ENCODE measurements at places on chromosomes 2 and 18. TPM values are rescaled to one million over a fixed set of nuclear protein-coding genes. Genes with fewer than 3 reads are reported as not detected.

KCNG2 gene
- 0.19 TPM for total RNA-seq

TSPYL6 gene
- not detected for total RNA-seq

ABCG8 gene
- not detected for total RNA-seq

TMEFF2 gene
- 1.5 TPM for total RNA-seq

MBOAT2 gene
- 23.4 TPM for total RNA-seq

POTEE gene
- 0.34 TPM for total RNA-seq

GALR1 gene
- 1.6 TPM for total RNA-seq

- no peak for DNase-seq
These were observed 139.9 kb downstream of the TANC1 start for GRCh38 chr2:159108181-159108893.

GRCh38 chr2:49162151-49162550, 7.8 kb upstream of the FSHR start:
- DNase-seq: no peak

- no peak for DNase-seq
These were observed 301.3 kb upstream of the ID2 start for GRCh38 chr2:8380566-8380965.

DNA sequence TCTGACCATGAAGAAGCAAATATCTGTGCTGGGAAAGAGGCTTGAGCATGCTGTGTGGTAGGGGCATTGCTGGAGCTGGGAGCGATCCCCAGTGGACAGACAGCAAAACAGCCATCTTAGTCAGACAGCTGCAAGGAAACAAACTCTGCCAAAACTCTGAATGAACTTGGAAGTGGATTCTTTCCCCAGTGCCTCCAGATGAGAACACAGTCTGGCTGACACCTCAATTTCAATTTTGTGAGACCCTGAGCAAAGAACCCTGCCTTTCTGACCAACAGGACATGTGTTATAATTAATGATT, 23.2 kb upstream of the FAP start:
- no peak for DNase-seq

- DNase-seq: no peak
These were observed 23.0 kb downstream of the CD302 start for GRCh38 chr2:159775021-159775420.

DNA sequence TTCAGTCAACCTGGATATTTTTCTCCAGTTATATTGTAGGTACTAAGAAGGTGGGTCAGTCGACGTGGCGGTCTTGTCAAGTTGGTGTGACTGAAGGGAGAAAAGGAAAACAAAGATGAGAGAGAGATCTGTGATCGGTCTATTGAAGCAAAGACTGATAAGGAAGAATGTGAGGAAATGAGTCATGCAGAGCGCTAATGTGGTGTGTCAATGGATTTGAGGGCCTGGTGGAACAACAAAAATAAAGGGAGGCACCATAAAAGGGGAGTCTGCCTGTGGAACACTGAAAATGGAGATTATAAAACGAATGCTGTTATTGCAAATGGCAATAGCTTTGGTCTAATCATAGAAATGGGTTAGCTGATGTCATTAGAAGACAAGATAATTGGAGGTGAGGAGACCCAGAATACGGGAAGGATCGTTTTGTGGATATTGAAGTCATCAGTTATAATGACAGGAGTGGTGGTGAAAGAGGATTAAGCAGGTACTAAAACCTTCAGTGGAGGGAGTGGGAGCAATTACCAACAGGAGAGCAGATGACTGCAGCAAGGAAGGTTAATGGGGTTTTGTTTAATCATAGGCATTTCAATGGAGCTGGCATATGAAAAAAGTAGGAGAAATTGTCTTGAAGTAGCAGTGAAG, 599.1 kb upstream of the FSHR start:
- no peak for DNase-seq

DNA sequence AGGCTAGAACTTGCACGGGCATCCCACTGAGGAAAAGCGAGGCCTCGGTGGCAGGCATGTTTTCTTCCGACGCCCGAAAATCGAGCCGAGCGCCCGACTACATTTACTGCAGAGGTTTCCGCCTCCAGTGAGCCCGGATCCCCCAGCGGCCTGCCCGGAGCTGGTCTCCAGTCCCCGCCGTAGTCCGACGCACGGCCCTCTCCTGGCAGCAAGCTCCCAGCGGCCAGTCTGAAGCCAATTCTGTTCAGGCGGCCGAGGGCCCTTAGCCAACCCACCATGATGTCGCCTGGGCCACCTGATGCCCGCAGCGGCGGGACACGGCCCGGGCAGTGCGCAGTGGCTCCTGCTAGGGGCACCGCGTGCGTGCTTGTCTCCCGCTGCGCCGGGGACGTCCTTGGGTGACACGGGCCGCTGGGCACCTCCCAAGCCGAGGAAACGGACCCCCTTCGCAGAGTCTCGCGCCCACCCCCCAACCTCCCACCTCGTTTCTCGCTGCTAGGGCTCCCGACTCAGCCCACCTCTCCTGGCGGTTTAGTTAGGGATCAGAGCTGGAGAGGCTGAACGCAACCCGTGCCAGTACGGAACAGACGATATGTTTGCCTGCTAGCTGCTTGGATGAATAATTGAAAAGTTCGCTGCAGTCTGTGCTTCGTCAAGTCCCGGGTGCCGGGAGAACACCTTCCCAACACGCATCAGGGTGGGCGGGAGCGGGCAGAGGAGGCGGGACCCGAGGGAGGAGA, 5.3 kb downstream of the ONECUT2 start:
- no peak for DNase-seq

GRCh38 chr2:113117541-113118262, 9.7 kb upstream of the IL1RN start:
- no peak for DNase-seq

GRCh38 chr2:10374362-10374943, 71.7 kb downstream of the HPCAL1 start:
- DNase-seq: no peak

GRCh38 chr18:33372442-33372841, 68.1 kb downstream of the CCDC178 start:
- no peak for DNase-seq

DNA sequence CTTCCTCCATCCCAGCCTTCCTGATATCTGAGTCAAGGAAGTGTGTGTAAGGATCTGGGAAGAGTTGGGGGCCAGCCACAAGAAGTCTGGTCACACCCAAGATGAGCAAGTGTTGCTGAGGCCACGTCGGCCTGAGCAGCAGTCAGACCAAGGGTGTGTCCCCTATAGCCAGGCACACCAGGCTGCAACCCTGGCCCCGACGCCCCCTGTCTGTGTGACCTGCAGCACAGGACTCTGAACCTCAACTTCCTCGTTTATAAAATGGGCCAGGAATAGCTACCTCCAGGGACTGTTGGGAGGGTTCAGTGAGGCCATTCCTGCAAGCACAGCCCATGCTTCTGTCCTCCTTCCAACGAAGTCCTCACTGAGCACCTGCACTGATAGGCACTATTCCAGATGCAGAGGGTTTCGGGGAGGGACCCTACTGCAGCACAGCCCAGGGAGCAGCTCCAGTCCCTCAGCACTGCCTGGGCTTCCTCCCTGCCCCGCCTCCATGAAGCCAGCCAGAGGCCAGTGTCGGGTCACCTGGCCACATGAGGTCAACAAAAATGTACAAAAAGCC, 13.3 kb downstream of the LIMS2 start:
- DNase-seq: no peak

GRCh38 chr18:4444306-4444705, 10.8 kb downstream of the DLGAP1 start:
- no peak for DNase-seq

GRCh38 chr2:118557016-118557415, 290.4 kb downstream of the EN1 start:
- no peak for DNase-seq

GRCh38 chr2:237229905-237230304, 144.2 kb downstream of the COPS8 start:
- no peak for DNase-seq

DNA sequence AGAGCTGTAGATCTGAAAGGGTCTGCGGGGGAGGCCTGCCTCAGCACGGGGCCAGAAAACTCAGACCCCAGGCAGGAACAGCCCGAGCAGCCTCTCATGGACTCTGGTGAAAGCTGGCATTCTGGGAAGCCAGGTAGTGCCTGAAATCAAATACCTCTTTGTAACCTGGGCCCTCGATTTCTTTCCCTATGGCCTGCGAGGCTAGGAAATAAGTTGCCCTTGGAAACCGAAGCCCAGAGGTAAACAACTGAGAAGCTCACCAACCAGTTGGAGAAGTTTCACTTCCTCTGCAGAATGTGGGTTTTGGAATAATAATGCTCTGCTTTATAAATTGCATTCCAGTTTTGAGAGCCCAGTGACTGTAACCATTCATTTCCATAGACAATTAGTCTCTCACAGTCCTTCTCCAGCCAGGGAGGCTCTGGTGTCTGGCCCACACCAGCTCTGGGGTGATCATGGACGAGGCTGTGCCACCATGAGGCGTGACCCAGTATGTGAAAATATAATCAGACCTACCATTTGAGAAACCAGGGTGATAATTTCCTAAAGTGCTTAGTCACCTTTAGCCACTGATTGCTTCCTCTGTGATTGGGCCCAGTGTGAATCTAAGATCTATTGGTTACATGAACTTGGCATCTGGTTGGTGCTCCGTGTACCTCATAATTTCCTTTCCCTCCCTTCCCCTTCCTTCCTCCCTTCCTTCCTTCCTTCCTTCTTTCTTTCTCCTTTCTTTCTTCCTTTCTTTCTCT, 133.1 kb upstream of the PELI1 start:
- no peak for DNase-seq

DNA sequence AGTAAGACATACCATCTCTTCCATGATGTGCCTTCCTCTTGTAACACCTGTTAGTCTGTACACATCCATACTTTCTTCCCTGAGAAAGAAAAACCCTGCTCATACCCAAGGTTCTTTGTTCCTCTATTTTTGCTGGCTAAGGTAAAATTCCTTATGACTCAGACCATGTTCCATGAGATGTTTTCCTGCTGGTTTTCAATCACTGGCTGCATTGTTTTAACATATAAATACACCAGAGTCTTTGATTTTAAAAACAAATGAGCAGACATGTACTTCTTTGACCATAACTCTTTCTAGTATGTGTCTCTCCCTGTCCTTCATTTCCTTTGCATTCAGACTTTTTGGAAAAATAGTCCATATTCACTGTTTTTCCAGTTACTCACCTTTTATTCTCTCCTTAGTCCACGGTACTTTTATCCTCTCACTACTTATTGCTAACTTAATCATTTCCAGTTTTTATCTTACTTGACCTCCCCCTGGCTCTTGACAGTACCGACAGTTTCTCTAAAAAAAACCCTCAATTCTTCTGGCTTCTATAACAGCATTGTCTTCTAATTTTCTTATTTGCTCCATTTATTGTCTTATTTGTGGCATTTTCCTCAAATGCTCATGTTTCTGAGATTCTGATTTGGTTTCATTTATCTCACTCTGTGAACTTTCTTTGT, 4.3 kb downstream of the VAPA start:
- DNase-seq: no peak

DNA sequence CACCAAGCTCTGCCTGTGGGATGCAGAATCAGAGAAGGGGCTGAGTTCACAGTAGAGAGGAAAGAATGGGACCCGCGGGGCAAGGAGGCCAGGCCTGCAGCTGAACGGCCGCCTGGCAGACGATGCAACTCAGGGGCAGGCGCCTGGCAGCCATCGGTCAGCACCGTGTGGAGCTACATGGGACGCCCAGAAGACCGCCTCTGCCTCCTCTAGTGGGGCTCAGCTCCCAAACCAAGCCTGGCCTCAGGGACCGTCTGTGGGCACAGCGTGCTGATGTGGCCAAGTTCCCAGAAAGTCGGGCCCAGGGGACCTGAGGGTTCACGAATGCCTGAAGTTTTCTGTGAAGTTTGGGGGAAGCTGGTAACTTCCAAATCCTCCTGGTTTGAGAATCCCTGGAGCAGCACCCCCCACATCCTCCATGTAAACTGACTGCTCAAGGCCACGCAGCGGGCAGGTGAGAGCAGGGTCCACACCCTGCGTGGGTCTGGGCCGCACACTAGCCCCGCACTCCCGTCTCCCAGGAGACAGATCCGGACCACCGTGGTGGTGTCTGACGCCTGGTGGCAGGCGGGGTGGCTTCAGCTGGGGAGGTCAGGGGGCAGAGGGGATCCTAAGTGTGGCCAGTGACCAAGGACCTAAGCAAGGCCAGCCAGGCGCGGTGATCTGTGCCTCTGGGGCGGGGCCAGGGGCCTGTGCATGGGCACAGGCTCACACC, 14.6 kb downstream of the SNORC start:
- no peak for DNase-seq

- DNase-seq: no peak
These were observed 108.5 kb downstream of the CABLES1 start for GRCh38 chr18:23243816-23244215.

Data from H1 (cell line).